ENCODE measurements at places on chromosomes 2 and 18.

DNA sequence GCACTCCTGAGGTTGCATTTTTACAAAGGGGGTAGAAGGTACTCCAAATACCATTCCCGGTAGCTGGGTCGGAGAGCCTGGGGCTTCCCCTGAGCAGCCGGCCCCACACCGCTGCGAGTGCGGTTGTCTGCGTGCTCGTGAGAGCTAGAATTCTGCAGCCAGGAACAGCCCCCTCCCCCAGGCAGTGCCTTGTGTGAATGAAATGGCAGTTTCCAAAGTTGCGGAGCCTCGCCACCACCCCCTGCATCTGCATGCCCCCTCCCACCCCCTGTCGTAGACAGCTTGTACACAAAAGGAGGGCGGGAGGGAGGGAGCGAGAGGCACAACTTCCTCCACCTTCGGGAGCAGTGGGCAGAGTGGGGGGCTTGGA is 1.1 kb downstream of the MYCN start:
- DNase-seq: no peak

DNA sequence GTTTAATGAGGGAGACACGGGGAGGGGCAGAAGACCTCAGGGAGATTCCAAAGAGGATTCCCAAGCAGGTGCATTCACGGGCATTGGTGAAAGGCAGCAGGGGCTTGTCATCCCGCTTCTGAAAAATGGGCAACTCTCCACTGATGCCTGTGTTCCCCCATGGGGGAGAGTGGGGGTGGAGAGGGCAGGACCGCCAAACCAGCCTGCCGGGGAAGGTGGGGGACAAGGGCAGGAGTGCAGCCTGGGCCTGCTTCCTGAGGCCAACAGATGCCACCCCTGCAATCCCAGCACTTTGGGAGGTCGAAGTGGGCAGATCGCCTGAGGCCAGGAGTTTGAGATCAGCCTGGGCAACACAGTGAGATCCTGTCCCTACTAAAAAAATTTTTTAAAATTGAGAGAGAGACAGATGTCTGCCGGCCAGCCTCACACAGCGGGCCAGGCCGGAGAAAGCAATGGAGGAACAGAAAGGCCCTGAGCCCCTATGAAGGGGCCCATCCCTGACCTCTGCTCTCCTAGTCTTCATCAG is 44.8 kb upstream of the UBE2F start:
- DNase-seq: no peak

DNA sequence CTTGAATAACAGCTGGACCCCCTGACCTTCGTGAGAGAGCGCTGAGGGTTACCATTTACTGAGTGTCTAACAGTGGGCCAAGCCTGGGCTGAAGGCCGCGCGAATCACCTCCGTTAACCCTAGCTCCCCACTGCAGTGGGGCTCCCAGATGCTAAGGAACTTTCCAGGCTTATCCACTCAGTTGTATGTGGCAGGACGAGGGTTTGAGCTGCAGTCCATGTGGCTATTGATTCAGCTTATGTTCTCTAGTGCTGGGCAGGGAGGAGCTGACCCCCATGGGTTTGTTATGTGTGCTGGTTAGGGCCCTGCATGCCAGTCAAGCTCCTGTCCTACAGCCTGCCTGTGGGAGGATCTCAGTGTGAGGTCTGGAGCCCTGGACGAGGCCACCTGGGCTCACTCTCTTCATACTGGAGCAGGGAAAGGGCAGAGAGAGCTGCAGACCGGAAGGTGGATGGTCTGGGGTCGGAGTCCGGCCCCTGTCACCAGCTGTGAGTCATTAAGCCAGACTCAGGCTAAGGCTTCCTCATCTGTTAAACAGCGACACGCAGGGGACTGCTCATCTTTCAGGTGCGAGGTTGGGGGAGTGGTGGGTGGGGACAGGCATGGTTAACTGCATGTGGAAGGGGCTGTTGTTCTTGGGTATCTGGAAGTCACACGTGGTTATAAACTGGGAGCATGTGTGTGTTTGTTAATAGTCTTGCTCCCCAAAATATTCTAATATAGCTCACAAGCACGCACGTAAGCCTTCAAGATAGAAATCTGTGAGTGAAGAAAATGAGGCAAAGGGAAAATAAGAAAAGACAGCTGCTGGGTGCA is 6.6 kb downstream of the PSD4 start:
- DNase-seq: peak; percentile 27

DNA sequence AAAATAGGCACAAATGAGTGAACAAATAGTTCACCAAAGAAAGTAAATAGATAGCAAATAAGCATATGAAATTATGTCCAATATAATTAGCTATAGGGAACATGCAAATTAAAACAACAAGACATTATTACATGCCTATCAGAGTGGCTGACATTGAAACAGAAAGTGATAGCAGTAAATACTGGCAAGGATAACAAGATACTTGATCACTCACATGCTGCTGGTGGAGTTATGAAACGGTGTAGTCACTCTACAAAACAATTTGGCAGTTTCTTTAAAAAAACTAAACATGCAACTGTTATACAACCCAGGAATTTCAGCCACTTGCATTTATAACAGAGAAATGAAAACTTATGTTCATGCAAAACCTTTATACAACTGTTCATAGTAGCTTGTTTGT is 439.2 kb upstream of the ACVR2A start:
- DNase-seq: no peak

DNA sequence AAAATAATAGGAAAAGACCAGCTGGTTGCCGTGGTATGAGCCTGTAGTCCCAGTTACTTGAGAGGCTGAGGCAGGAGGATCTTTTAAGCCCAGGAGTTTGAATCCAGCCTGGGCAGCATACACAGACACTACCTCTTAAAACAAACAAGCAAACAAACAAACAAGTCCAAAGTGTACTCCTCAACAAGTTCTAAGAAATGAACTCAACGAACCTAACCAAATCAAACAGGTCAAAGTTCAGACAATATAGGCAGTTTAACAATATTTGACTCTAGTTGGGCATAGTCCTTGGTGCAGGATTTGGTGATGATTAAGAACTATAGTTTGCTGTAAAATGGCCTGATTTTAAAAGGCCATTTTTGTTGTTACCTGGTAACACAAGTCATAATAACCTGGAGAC is 41.9 kb upstream of the RHOB start:
- no peak for DNase-seq

GRCh38 chr18:5979971-5980457 is 84.7 kb upstream of the TMEM200C start:
- DNase-seq: no peak

DNA sequence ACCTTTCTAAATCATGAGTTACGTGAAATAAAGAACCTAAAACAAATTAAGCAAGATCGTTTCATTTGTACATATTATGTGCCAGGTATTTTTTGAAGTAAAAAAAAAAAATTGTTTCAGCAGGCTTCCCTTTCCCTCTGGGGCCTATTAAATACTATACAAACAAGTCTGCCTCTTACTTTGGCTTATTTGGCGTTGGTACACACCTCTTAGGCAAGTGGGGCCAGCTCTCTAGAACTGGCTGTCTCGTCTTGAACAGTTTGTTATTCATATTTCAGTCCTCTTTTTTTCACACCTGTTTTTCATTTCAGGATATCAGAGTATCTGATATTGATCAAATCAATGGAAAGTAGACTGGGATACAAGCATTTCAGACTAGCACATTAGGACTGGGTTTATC is 27.4 kb upstream of the PPP3R1 start:
- no peak for DNase-seq

DNA sequence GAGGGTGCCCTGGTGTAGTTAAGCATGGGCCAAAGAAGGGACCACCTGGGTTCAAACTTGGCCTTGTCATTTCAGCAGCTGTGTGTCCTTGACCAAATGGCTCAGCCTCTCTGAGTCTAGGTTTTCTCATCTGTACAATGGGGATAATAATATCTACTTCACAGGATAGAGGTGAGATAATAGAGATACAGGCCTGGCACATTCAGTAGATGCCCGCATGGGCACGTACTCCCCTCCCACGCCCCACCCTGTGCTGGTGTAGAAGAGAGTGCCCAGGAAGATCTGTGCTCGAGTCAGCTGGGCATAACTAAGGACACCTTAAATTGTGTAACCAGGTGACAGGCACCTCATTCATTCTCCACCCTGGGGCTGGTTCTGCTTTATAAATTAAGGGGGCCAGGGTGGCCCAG is 8.4 kb upstream of the TMEM185B start:
- DNase-seq: peak; percentile 44

DNA sequence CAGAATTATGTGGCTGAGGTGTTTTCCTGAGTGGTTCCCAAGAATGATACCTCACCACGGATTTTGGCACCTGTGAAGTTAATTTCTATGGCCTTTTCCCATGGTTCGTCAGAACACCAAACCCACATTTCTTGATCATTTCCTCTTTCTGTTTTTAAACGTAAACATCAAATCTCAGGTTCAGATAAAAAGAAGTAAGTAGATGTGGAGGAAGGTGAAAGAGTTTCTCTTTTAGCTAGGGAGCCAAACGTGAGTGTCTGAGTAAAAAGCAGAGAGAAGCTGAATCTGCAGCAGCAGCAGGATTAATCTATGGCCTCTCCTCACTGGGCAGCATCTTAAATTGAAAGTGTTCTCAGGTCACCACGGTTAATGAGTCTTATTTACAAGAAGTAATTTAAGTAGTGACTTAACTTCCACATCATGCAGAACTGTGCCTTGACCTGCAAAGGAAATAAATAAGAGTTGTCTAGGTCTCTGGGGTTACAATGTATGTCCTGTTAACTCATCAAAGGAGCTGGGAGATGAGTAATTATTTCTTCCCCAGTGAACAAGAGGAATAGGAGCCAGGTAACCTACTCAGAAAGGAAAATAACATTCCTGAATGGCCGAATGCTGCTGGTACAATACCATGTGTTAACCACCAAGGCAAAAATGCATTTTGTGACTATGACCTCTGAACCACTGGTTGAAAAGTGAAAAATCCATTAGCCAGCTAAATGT is 139.6 kb upstream of the NETO1 start:
- DNase-seq: no peak

- DNase-seq: no peak
Measured at GRCh38 chr2:120450196-120450820, 104.4 kb downstream of the INHBB start.

DNA sequence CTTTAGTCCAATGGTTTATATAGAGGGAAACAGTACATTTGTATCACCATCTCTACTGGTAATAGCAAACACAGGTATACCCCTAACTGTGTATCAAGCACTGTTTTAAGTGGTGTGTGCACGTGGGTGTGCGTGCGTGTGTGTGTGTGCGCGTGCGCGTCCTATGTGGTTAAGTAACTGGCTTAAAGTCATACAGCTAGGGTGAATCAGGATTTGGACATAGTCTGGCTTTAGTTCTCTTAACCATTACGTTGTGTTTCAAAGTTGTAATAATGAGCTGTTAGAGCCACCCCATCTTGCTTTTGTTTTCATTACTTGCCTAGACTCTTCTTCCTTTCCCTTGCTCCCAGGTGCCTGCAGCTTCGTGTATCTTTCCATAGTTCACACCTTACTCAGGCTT is 2.1 kb downstream of the HADHB start:
- peak; percentile 15 for DNase-seq

- DNase-seq: no peak
Measured at GRCh38 chr18:57915248-57915647, 112.1 kb upstream of the ATP8B1 start.

DNA sequence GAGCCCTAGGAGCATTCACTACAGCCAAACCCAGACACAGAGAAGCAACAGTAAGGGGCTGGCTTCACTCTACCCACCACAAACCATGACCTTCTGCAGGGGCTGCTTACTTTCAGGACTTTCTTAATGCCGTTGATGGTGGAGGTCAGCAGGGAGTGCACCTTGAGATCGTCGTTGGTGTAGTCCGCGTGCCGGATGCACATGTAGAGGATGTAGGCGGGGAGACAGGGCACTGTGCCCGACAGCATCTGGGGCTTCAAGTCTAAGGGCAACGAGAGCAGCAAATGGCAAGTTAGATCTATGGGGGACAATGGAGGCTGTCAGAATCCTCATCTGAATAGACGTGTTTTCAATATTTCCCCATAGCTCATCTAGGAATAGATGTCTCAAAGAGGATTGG is 29.8 kb upstream of the ACAA2 start:
- DNase-seq: no peak

DNA sequence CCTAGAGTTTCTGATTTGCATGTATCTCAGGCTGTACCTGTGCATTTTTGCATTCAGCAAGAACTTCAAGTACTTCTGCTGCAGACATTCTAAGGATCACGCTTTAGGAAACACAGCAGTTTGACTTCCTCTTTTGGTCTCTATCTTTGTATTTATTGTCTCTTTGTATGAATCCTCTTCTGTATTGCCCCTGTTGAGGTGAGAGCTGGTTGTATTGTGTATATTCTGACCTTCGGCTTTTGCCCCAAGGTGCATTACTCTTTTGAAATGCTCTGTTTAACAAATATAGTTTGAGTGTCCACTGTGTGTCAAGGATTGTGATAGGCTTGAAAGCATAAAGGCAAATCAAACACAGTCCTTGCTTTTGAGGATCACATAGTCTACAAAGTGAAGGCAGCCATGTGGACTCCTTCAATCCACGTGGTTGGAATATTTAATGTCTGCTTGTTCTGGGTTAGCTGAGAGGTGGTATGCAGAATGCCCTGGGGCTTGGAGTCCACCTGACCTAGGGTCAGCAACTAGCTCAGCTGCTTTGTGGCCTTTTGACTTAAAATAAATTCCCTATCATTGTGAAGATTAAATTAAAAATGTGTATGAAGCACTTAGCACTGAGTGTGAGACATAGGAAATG is 108.1 kb downstream of the LYPD6 start:
- no peak for DNase-seq

DNA sequence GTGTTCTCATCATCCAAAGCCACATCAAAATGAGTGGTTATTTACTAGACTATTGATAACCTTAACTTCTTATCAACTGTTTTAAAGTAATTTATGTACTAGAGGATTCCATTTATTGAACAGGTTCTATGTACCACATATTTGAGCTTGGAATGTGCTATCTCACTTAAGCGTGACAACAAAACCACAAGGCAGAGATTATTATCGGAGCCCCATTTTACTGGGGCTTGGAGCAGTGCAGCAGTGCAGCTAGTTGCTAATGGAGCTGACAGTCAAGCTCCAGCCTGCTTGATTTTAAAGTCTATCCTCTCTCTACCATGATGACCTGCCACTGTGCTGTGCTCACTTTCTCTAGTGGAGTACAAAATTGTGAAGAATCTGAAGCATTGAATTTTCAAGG is 24.6 kb downstream of the GCG start:
- no peak for DNase-seq

DNA sequence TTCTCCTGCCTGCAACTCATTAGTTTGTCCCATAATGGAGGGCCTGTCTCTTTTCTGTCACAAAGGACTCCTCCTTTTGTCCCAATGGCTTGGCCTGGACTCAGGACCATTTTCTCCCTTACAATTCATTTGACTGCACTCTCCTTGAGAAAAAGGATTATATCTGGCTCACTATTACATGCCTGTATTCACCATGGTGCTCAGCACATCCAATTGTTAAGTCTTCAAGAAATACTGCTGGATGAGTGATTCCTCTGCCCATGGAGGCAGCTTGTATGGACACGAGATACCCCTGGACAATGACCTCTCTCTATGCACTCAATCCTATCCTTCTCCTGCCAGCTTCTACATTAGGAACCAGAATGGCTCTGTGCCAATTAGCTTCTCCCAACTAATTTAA is 47.0 kb downstream of the CHST9 start:
- DNase-seq: no peak

DNA sequence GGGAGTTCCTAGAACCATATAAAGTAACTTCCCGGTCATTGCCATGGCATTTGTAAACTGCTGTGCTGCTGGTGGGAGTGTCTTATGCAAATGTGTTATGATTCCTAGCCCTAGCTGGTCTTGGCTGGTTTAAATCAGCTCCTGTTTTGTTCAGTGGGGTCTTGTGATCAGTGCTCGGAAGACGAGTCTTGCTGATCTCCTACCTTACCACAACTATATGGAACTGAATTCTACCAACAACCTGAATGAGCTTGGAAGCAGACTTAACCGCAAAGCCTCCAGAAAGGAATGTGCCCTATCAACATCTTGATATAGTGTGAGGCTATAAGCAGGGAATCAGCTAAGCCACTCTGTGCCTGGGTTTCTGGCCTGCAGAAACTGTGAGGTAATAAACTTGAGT is 33.5 kb downstream of the POLE4 start:
- DNase-seq: no peak
